A549 (cell line): ENCODE measurements at places on chromosomes 16 and 17. TPM values are rescaled to one million over a fixed set of nuclear protein-coding genes. Genes with fewer than 3 reads are reported as not detected.

GRCh38 chr17:48491527-48492273 is 39.1 kb downstream of the HOXB1 start:
- no peak for DNase-seq

DNA sequence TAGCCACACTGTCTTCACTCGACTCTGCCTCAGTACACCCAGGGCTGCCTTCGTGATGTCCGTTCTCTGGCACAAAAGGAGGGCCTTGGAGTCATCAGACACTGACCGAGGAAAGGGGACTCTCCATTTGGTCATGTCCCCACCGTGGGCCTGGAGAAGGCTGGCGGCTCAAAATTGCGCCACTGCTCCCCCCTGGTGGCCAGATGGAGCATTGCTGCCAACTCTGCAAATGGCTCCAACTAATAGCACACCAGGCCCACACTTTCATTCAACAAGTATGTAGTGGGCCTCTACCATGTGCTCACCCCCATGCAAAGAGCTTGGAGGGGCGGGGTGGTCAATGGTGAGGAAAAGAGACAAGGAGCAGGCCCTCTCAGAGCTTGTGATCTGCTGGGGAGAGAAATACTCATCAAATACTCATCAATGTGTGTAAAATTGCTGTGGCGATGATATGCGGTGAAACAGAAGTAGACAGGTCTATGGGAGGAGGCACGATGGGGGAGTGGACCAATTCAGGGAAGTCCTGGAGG is 5.2 kb upstream of the GRIN2C start:
- peak; percentile 78 for DNase-seq

TOP3A gene
- 28.2 to 30.7 TPM (median 29.3 TPM) in 3 replicates for polyA plus RNA-seq

DNA sequence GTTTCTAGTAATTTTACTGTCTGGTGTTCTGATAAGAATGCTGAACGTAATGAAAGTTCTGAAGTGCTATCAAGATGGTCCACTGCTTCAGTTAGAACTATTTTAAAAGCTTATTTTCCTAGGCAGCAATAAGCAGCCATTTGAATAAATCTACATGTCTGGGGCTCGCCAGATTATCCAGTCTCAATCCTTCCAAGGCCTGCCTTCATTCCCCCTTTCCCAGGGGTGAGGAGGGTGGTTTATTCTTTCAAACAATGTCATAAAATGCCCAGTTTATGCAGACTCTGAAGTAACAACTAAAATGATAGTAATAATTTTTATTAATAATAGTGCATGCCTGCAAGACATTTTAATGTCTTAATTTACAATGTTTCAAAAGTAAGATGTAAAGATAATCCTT is 2.4 kb downstream of the CDH11 start:
- DNase-seq = no peak

- DNase-seq = no peak
Observed at GRCh38 chr17:81400996-81401722, 5.9 kb downstream of the BAHCC1 start.

TAT gene
- polyA plus RNA-seq = 0.03 to 0.06 TPM (median 0.05 TPM) in 3 replicates

MRTFB gene
- 13.3 to 13.9 TPM (median 13.7 TPM) in 3 replicates for polyA plus RNA-seq

ZNF263 gene
- 24.3 to 24.8 TPM (median 24.4 TPM) in 3 replicates for polyA plus RNA-seq

GRCh38 chr16:83363521-83363920 is 444.3 kb upstream of the HSBP1 start:
- DNase-seq = no peak

GRCh38 chr17:34218748-34219147 is 36.3 kb upstream of the CCL2 start:
- no peak for DNase-seq

DNA sequence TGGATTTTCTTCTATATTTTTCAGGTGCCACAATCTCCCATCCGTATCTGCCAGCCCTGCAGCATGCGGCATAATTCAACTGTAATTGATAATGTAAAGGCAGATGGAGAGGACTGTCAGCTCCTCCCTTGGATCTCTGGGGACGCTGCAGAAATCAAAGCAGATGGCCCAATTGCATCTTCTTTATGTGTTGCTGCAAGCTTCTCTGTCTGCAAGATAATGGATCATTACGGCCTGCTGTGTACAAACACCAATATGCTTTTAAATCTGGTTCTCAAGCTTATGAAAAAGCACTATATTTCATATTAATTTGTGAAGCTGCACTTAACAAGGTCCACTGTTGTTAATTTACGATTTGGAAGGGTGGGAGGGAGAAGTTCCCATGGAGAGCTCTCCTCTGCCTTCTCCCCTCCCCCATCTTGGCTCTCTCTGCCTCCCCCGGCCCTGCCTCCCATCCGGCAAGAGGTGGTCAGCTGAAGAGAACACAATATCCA is 607.5 kb downstream of the TOX3 start:
- no peak for DNase-seq

GRCh38 chr17:62995377-62995885 is 29.4 kb downstream of the TANC2 start:
- peak; percentile 58 for DNase-seq

DNA sequence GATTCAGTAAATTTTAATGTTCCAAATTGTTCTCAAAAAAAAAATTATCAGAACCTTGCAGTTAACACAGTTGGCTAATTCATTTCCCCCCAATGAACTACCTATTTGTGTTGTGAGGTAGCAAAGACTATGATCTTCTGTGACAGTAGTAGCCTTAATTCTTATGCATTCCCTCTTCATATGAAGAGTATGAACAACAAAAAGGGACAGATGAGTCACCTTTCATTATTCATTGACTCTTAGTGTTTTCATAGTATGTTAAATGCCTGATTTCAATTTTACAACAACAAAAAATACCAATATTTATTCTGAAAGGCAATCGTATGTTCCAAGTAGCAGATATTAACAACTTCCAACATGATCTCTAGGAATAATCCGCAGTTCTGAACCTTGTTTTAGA is 3.6 kb upstream of the SLFN11 start:
- DNase-seq = no peak

- DNase-seq = peak; percentile 94
Observed at GRCh38 chr17:3959295-3959899, 4.8 kb downstream of the ATP2A3 start.

GRCh38 chr16:74771656-74772315 is 2.8 kb downstream of the FA2H start:
- no peak for DNase-seq

COQ9 gene
- 46.2 to 48.0 TPM (median 47.2 TPM) in 3 replicates for polyA plus RNA-seq

GRCh38 chr16:31130899-31131298 is 4.6 kb downstream of the PRSS8 start:
- DNase-seq = no peak
